ENCODE measurements at places on chromosomes 16 and 17.

DNA sequence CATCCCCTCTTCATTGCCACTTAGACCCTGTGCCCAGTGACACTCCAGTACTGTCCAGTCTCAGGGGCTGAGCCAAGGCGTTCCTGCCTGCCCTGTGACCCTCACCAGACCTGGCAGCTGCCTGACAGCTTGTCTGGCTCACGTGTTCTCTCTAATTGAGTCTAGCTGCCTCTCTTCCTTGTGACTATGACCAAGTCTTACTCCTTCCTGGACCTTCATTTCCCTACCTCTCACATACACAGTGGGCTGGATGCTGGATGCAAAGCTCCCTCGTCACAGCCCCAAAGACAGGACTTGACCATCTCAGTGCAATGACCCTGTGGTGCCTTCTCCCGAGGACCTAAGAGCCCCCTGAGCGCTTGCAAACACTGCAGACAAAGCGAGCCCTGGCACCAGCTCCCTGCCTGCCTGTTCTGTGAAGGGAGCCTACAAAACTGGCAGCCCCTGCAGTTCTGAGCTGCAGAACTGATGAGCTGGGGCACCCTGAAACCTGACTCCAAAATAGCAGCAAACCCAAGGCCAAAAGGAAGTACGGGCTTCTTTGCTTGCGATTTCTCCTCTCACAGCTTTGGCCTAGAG is 1.7 kb downstream of the DEXI start:
- DNase-seq, result peak; percentile 66

- DNase-seq, result no peak
Observed at GRCh38 chr17:70171159-70171558, 1.8 kb downstream of the KCNJ2 start.

DNA sequence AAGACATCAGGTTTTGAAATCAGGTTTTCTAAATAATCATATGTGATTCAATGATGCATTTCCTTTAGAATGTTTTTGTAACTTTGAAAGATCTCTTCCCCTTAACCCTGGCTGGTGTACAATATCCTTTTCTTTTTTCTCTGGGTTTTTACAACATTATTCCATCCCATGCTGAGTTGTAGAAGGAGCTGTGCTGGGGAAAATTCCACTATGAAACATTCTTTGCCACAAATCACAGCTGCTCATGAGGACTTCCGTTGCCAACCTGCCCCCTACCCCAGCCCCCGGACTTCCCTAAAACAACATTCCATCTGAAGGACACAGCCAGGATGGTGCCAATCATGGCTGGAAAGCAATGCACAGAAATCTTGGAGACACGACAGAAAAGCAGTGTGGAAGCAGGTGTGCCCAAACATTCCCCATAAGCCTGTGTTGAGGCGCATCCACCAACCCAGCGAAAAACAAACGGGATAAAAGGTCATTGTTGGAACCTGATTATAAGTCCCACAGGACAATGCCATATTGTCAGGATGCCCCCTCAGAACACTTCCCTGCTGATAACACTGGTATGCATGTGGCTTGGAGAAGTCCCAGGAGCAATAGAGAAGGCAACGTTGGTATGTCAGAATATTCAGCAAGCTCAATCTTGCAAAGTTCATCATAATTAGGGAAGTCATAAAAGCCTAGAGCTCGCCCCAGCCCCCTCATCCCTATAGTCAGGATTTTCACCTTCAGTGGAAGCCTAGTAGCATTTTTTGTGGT is 475.0 kb downstream of the HS3ST3B1 start:
- no peak for DNase-seq

- no peak for DNase-seq
Observed at GRCh38 chr16:69314534-69314933, 3.4 kb downstream of the VPS4A start.

GRCh38 chr16:81520560-81521135 is 76.0 kb downstream of the CMIP start:
- DNase-seq, result no peak

GRCh38 chr16:84049403-84050060 is 6.9 kb upstream of the SLC38A8 start:
- no peak for DNase-seq

- DNase-seq, result no peak
Observed at GRCh38 chr16:4686497-4687210, 6.7 kb upstream of the NUDT16L1 start.

GRCh38 chr17:69516911-69517310 is 102.4 kb downstream of the MAP2K6 start:
- no peak for DNase-seq

DNA sequence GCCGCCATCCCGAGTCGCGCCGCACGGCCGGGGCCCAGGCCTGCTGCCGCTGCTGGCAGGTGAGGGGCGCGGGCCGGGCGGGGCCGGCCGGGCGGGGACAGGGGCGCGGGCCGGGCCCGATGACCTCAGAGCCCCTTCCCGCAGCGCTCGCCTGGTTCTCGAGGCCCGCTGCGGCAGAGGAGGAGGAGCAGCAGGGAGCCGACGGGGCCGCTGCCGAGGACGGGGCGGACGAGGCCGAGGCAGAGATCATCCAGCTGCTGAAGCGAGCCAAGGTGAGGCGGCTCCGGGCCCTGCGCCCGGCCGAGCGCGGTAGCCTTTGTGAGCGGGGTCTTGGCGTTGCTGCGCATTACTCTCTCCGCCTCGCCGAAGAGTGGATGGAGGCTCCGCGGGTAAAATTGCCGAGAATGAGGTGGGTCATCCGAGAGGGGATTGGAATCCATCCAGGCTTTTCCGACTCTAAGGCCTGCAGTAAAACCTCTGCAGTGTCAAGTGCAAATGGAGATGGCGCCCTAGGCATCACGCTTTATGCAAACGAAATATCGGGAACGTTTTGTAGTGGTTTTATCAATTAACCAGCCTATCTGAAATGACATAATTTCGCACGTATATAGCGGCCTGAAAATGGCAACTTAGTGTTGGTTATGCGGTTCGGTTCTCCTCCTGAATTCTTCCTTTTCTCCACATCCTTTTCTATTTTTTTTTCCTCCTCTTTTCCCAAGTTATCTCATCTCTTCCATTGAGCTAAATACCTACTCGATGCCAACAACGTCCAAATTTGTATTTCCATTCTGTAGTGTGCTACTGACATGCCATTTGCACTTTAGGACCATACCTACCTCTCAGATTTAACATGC is 577 bp downstream of the TTC19 start:
- DNase-seq, result no peak

Measured in inflammatory macrophage (primary cell).